T-helper 1 cell (primary cell): ENCODE measurements at places on chromosomes 4 and X.

DNA sequence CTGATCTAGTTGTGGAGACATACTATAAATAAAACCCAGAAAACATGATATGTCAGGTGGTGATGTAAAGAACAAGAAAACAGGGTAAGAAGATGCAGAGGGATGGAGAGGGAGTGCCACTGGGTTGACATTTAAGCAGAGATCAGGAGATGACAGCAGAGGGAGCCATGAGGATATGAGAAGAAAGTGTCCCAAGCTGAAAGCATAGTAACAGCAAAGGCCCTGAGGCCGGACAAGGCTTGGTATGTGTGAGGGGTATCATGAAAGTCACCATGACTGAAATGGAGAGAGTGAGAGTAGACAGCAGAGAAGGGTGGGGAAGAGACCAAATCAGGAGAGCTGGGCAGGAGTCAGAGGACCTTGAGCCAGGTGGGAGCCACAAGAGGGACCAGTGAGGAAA lies 3.4 kb downstream of the GPKOW start:
- no peak for DNase-seq

DNA sequence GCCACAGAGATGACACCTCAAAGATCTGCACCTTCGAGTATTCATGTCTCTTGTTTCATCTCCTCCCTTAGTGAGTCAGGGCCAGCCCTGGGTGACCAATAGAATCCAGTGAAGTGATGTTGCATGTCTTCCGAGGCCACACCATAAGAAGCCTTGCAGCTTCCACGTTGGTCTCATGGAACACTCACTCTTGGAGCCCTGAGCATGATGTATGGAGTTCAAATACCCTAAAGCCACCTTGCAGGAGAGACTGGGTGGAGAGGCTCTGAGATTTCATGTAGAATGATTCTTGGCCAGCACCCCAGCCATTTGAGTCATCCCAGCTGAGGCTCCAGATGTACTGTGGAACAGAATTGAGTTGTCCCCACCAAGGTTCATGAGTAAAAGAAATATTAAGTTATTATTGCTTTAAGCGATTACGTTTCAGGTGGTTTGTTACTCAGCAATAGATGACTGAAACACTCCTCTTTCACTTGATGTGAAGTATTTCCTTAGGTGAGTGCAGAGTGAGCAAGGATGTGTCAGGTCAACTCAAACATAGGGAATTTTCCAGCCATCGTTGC lies 5.0 kb upstream of the RP2 start:
- DNase-seq: no peak

- DNase-seq: no peak
Observed at GRCh38 chr4:90209922-90210321, 82.7 kb downstream of the CCSER1 start.

DNA sequence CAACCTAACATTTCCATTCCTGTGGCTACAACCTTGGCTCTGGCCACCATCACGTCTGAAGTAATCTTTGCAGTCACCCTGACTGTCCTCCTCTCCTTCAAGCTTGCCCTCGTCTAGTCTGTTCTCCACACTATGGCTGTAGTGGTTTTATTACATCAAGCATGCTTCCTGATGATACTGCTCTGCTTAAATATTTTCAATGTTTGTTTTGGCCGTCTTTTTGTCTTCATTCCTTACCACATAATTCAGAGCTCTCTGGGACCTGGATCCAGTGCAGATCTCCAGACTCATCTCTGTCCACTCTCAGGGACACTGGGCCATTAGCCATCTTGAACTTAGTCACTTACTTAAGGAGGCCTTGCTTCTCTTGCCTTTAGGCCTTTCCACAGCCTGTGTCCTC lies 27.7 kb upstream of the FREM3 start:
- no peak for DNase-seq

- no peak for DNase-seq
Observed at GRCh38 chr4:121183361-121183760, 19.2 kb upstream of the TNIP3 start.
